ENCODE measurements at places on chromosomes 1 and 21.

GRCh38 chr1:20486457-20487235, 636 bp upstream of the CAMK2N1 start:
- no peak for DNase-seq

DNA sequence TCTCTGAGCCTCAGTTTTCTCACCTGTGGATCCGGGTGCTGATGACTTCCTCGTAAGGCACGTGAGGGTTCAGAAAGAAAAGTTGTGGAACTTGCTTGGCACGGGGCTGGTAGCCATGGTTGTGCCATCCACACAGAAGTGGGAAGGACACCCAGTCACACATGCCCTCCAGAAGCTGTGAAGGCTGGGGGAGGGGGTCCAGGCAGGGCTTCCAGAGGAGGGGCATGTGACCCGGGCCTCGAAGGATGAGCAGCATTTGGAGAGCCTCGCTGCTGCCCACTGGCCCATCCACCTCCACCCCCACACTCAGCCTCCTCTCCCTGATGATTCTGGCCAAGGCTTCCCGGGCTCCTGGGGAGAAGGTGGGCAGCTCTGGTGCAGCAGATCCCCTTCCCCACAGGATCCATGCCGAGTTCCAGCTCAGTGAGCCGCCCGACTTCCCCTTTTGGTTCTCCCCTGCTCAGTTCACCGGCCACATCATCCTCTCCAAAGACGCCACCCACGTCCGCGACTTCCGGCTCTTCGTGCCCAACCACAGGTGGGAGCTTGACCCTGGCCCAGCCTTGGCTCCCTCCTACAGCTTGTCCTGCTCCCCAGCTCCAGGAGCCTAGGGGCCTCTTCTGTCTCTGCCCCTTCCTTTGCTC, 9.4 kb downstream of the SELENON start:
- DNase-seq = no peak

- DNase-seq = no peak
Observed at GRCh38 chr1:212188599-212189351, 96.4 kb upstream of the PPP2R5A start.

- no peak for DNase-seq
Observed at GRCh38 chr21:35398346-35398982, 349.4 kb upstream of the RUNX1 start.

- no peak for DNase-seq
Observed at GRCh38 chr1:30694280-30695175, 28.9 kb downstream of the MATN1 start.

- no peak for DNase-seq
Observed at GRCh38 chr21:29571949-29572348, 273.2 kb downstream of the BACH1 start.

GRCh38 chr1:228008391-228009115, 1.8 kb downstream of the WNT3A start:
- DNase-seq = no peak

- DNase-seq = no peak
Observed at GRCh38 chr1:48023488-48023887, 26.3 kb upstream of the TRABD2B start.

DNA sequence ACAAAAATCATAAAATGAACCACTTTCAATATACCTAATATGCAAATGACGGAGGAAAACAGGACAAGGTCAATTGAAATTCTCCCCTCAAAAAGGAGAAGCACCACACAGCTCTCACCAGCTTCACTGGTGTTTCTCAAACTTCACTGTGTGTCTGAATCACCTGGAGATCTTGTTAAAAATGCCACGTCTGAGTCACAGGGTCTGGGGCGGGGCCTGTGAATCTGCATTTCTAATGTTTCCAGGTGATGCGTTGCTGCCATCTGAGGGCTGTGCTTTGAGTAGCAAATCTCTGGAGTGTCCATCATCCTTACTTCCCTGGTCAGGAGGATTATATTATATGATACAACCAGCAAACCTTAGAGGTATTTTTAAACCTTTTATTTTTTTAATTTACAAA, 9.0 kb downstream of the CLDN19 start:
- peak; percentile 13 for DNase-seq

DNA sequence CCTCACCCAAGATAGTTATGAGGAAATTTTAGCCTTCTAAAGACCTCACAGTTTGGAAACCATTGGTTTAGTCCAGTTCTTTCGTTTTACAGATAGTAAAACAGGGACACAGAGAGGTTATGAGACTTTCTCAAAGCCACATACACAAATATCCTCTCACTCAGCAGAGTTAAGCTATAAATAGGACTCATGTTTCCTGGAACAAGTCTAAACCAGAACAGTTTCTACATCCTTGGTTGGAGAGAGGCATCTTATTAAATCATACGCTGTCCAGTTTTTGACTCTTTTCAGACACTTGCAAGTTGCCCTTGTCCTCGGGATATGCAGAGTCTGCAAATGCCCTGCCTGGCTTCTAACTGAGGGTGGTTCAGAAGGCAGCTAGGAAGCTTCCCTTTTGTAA, 462.1 kb upstream of the DEPDC1 start:
- DNase-seq = no peak

- DNase-seq = no peak
Observed at GRCh38 chr1:168088511-168089325, 48.0 kb downstream of the GPR161 start.

- DNase-seq = no peak
Observed at GRCh38 chr1:44970317-44970716, 16.1 kb downstream of the EIF2B3 start.

- DNase-seq = no peak
Observed at GRCh38 chr21:44063151-44063912, 43.9 kb upstream of the PWP2 start.

- DNase-seq = no peak
Observed at GRCh38 chr1:22472596-22472995, 20.9 kb downstream of the ZBTB40 start.

- no peak for DNase-seq
Observed at GRCh38 chr21:32330784-32331311, 32.2 kb downstream of the MRAP start.

- DNase-seq = peak; percentile 49
Observed at GRCh38 chr1:228664399-228664914, 70.8 kb upstream of the RHOU start.

- DNase-seq = no peak
Observed at GRCh38 chr1:18999359-18999758, 42.9 kb upstream of the IFFO2 start.

DNA sequence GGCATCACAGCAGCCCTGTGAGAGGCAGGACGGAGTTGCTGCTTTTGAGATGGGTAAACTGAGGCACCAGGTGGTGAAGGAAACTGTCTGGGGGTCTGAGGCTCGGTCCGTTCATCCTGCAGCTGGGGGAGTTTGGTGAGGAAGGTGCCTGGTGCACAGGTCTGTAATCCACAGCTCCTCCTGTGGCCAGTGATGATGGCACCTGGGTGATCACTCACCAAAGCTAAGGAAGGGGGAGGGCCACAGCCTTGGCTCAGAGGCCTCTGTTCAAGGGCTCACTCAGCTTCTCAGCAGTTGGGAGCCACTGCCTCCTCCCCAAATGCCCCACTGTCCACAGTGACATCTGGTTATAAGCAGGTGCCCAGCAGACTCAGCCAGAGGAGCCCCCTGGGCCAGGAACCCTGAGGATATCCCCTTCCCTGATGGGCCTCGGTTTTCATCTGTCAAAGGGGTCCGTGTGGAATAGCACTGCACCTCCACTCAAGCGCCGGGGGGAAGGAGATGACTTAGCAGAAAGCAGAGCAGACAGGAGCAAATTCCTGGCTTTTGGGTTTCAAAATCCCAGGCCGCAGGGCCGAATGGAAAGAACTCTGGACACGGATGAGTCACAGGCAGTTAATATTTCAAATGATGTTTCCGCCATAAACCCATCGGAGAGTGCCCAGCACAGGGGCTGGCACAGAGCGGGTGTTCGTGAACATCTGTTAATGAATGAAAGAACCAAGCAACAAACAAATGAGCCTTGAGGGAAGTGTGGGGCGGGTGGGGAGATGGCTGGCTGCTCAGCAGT, 82.8 kb downstream of the DMRTB1 start:
- DNase-seq = no peak

- DNase-seq = no peak
Observed at GRCh38 chr1:222912730-222913129, 97.9 kb downstream of the DISP1 start.

- DNase-seq = no peak
Observed at GRCh38 chr21:31443736-31444521, 99.9 kb upstream of the TIAM1 start.

GRCh38 chr1:24898152-24898908, 31.7 kb downstream of the RUNX3 start:
- no peak for DNase-seq

Data from activated CD8-positive, alpha-beta memory T cell treated with anti-CD3 and anti-CD28 coated beads for 4 hours (primary cell).